Esophagus squamous epithelium (tissue), 5 donors: ENCODE measurements at places on chromosomes 7 and 10.

- DNase-seq: no peak
These were observed 98.4 kb downstream of the SNX10 start for GRCh38 chr7:26390016-26390415.

- DNase-seq: no peak
These were observed 997 bp downstream of the WDR37 start for GRCh38 chr10:1057106-1057657.

GRCh38 chr7:131655866-131656265 is 99.4 kb upstream of the PODXL start:
- no peak for DNase-seq

DNA sequence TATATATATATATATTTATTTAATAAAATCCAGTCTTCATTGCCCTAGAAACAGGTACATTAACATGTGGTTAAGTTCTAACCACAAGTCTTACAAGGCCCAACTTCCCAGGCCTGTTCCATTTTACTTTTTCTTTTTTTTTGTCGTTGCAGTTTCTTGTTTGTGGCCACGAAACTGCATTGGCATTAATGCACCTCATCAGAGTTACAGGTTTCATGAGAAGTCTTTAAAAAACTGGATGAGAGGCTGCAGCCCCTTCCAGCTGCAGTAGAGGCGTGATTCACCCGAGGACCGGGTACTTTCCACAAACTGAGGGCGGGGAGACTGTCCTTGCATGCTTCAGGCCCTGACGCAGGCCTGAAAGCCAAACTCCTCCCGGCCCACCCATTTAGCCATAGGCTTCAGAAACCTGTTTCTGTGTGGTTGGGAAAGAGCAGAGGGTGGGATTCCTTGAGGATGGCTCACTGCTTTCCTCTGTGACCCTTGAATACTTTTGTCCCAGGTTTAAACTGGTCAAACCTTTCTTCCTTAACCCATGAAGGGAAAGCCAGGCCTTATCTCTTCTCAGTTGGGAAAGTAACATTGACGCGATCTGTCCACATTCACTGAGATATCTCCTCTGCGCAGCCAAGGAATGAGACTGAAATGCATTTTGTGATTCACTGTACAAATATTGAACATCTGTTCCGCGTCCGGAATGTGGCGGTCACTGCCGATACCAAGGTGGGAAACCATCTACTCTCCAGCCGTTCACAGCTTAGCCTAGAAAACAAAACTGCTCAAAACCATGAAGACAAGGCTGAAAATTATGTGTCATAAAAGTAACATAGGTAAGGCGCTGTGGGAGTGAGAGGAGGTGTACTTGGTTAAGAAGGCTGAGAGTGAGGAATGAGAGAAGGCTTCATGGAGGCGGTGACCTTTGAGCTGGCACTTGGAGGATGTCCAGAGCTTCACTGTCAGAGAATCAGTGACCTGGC is 311.7 kb downstream of the GATA3 start:
- DNase-seq: no peak

- no peak for DNase-seq
These were observed 39.6 kb downstream of the FAM171A1 start for GRCh38 chr10:15331461-15331860.

- no peak for DNase-seq
These were observed 225.5 kb upstream of the TCF7L2 start for GRCh38 chr10:112724404-112724991.

DNA sequence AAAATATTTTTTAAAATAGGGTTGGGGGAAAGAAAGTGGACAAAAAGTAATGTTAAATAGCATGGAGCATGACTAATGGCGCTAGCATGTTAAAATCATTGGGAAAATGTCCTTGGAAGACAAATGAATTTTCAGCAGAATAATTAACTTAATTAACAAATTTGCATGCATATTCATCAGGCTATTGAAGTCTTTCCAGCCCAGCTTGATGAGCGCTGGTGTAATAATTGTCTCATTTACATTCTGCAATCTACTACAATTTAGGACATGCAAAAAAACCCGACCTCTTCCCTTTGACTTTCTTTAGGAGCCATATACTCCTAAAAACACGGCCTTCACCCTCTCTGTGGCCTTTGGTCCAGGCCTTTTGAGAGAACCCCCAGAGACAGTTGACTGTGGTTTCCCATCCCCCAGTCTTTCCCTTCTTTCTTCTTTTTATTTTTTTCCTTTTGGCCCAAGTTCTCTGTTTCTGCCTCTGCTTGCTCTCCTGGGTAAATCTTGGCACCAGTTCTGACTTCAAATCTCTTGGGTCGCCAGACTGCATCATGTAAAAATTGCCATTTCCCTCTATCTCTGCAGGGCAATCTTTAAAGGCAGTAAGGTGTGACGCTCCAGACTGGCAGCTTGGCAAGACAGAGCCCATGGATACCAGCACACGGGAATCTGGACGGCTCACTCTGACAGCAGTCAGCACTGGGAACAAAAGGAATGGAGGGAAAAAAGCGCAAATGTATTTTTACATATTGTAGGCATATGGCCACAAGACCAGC is 105.5 kb downstream of the NEUROD6 start:
- no peak for DNase-seq

DNA sequence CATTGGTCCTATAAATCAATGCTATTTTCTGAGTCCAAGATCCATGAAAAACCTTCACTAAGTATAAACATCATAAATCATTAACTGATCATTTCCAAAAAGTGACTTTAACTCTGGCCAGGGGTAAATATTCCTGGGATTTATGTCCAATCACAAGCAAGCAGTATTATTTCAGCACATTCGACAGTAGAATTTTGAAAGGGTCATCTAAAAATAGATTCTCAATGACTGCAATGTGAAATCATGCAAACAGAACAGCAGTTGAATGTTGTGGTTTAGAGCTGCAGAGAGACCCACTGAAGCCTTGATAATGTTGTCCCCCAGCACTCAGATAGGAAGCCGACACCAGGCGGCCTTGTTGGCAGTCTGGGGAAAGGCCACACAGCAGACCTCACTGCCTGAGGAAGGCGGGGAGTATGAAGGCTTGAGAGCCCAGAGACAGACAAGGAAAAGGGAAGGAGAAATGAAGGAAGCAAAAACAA is 38.1 kb downstream of the FAM107B start:
- DNase-seq: no peak

DNA sequence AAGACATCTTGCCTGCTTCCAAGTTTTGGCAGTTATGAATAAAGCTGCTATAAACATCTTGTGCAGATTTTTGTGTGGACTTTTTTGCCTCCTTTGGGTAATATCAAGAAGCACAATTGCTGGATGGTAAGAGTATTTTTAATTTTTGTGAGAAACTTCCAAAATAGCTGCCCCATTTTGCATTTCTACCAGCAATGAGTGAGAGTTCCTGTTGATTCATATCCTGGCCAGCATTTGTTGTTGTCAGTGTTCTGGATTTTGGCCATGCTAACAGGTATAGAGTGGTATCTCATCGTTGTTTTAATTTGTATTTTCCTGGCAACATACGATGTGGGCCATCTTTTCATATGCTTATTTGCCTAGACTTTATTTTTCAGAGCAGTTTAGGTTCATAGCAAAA is 53.9 kb downstream of the BTAF1 start:
- DNase-seq: no peak

GRCh38 chr7:128014811-128015210 is 16.4 kb downstream of the LRRC4 start:
- DNase-seq: no peak

DNA sequence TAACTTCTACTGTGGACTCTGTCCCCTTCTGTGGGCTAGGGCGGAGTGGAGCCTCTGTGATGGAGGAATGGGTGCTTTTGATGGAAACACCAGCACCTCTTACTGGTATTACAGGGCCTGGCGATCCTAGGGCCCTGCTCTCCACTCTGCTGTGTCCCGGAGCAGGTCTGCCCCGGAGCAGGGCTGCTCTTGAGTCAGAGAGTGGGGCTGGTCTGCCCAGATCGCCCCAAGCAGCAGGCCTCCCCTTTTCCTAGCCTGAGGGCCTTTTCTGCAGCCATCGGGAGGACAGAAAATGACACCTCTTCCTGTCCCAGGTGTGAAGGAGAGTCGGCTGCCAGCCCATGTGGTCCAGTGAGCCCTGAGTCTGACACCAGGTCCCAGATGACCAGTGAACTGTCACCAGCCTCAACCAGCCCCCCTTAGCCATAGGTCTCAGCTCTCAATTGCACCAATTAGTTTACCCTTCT is 1.4 kb downstream of the ZNF282 start:
- DNase-seq: no peak

DNA sequence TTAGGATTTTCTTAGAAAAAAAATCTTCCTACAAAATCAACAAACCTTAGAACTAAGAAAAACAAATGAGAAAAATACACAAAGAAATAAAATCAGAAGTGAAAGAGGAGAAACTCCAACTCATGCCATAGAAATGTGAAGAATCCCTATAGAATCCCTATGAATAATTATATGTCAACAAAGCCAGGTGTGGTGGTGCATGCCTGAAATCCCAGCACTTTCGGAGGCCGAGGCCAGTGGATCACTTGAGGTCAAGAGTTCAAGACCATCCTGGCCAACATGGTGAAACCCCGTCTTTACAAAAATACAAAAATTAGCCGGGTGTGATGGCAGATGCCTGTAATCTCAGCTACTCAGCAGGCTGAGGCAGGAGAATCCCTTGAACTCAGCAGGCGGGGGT is 27.1 kb downstream of the ACSM6 start:
- no peak for DNase-seq

DNA sequence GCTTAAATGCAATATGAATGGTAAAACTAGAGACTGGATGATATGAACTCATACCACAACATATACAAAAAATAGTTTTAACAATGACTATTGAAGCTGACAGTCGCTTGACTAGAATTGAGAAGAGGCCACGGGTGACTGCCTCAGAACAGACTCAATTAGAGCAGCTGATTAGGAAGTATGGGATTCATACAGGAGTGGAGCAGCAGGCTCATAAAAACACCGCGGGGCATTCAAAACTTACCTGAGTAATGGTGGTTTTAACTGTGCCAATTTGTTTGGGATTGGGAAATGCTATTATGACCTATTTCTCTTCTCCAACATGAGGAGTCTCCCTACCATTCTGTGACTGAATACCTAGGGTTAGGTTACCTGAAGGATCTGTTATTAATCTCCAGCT is 2.1 kb downstream of the CADPS2 start:
- no peak for DNase-seq

- DNase-seq: no peak
These were observed 9.3 kb upstream of the UNCX start for GRCh38 chr7:1223196-1223981.

GRCh38 chr10:9211228-9211627 is 1156.7 kb downstream of the GATA3 start:
- DNase-seq: no peak

GRCh38 chr7:110964775-110965174 is 126.2 kb upstream of the LRRN3 start:
- no peak for DNase-seq

DNA sequence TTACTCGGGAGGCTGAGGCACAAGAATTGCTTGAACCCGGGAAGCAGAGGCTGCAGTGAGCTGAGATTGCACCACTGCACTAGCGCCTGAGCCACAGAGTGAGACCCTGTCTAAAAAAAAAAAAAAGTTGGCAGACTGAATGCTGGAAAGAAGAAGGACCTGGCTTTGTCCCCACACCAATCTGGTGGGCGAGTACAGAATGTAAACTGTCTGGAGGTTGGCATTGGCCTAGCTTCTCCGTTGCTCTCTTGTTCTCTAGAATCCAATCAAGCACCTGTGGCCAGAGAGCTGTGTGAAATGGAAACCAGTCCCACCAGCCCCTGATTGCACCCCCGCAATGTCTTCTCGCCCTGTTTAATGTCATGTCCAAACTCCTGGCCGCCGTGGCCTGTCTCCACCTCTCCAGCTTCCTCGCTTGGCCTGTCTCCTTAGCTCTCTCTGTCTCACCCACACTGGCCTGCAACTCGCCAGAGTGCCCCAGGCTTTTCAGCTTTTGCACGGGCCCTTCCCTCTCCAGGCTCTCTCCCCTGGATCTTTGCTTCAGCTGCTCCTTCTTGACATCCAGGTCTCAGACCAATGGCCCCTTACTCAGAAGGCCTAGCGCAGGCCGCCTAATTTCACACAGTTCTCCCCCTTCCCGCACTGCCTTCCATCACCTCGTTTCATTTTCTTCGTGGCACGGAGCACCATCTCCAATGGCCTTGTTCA is 670 bp upstream of the AGK start:
- no peak for DNase-seq

DNA sequence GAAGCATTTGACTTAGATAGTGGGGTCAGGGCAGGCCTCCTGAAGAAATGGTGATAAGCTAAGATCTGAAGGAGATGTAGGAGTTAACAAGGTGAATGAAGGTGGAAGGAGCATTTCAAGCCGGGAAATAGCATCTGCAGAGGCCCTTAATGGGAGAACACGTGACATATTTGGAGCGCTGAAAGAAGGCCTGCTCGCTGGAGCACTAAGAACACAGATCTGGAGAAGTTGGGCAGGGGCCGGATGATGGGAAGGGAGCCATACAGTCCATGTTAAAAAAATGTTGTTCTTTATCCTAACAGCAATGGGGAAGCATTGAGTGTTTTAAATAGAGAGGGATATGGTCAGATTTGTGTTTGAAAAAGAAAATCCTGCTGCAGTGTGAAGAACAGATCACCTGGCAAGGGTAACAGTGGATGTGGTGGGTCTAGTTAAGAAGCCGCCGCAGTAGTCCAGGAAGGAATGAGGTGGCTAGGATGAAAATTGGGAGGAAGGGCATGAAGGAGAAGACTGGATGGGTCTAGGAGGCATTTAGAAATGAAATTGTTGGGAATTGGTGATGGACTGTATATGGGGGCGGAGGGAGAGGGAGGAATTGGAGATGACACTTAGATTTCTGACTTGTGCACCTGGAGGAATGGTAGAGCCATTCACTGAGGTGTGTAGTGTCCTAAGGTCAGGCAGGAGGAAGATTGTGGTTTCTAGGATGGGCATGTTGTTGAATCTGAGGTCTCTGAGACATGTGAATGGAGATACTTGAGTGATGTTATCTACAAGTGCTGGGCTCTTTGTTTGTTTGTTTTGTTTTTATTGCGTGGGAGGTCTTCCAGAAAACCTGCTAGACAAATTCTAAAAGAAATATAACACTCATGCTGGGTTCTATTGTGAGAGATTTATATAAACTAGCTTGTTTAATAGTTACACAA is 58.4 kb downstream of the MET start:
- DNase-seq: no peak

DNA sequence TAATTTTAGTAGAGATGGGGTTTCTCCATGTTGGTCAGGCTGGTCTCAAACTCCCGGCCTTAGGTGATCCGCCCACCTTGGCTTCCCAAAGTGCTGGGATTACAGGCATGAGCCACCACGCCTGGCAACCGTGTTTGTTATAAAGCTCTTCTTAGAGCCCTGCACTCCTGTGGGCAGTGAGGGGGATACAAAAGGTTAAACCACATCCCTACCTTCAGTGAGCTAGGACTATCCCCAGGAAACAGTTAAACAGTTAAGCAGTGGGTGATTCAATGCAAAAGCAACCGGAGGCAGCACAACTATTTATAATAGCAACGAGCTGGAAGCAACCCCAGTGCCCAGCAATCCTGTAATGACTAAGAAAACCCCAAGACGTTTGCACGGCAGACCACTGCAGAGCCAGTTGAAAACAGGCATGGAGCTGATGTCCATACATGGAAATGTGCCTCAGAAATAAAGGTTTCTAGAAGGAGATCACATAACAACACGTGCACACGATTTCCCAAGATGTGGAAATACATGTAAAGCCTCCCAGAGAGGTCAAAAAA is 107.2 kb upstream of the LYZL2 start:
- no peak for DNase-seq
